ENCODE measurements at places on chromosomes 11 and 22.

GRCh38 chr22:22884010-22884887 is 3.4 kb upstream of the IGLL5 start:
- peak; percentile 25 for DNase-seq

GRCh38 chr11:62553080-62553838 is 6.7 kb upstream of the AHNAK start:
- DNase-seq: peak; percentile 68

DNA sequence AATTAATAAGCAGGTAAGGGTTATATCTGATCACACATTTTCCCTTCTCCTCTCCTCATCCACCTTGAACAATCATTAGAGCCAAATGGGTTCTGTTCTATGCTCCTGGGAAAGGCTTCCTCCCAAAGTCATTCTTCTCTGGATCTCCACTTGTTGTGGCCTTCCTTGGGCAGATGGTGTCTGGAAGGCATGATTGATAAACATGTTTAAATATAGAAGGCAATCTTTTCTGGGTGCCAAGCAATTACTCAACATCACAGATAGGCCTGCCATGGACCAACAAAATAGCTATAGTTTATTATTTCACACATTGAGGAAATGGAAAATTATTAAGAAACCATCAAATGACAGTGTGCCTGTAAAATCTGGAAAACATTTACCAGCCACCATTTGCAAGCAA is 73.5 kb downstream of the KCNA4 start:
- no peak for DNase-seq

DNA sequence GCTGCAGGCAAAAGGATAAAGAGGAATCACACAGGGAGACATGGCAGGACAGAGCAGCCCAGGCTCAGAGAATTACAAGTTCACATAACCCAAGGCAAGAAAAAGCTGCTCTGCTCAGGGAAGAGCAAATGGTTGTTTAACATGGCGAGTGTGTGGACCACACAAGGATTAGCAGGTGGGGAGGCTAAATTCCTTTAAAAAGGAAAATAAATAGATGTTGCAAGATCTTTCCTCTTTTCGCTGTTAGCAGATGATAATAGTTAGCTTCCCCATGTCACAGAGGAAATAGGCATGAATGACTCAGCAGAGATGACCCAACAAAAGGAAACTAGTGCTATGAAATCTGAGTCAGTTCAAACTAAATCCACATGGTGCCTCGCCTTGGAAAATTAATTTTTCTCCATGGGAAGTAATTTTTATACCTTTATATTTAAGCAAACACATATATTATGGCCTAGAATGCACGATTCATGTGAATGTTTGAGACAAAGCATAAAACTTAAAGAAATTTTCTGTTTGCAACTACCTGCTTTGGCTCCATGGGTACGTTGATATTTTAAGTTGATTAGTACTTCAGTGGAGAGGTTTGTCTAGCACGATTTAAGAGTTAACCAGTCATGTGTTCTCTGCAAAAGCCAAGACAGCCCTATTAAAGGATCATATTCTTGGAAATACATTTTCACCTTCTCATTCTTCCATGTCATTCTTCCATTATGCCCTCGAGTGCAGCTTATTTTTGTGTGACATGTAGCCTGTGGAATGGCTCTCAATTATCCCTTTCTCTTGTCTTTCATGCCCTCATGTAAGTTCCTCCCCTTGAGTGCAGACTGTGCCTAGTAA is 38.5 kb upstream of the FJX1 start:
- DNase-seq: no peak

GRCh38 chr11:125431481-125431880 is 64.6 kb downstream of the FEZ1 start:
- no peak for DNase-seq

DNA sequence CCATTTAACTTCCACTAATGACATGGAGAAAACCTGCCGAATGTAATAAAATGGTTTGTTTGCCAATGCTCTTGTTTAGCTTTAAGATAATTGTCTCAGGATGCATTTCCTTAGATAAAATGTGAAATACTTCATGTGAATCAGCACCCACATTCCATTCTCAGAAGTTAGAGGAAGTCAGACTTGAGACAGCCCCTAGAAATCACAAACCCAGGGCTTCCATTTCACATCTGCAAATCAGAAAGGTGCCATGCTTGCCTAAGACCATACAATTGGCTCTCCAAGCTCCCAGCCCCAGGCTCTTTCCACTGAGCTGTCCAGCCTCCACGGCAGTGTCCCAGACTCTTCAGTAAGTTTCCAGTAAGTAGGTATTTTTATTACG is 35.6 kb upstream of the ADORA2A start:
- DNase-seq: no peak

DNA sequence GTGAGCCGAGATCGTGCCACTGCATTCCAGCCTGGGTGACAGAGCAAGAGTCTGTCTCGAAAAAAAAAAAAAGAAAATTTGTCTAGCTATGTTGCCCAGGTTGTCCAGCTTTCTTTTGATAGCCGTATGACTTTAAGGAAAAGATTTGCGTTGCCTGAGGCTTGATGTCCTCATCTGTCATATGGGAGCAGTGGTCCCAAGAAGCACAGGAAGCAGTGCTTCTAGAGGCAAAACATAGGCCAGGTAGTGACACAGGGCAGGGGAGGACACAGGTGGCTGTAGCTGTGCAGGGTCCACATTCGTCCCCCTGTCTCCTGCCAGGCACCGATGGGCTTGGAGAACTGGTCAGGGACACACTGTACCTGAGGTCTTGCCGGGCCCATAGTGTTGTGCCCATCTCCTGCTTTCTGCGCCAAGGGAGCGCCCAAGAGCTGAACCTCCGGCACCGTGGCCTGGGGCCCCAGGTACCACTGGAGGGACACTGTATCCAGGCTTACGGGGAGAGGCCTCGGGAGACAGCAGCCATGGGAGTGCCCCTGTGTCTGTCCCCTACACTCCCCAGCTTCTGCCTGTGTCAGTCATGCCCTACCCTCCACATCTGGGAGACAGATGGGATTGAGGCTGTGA is 1.4 kb downstream of the LRRC74B start:
- no peak for DNase-seq

- DNase-seq: no peak
Measured at GRCh38 chr11:58926251-58926650, 13.0 kb upstream of the GLYATL1 start.

DNA sequence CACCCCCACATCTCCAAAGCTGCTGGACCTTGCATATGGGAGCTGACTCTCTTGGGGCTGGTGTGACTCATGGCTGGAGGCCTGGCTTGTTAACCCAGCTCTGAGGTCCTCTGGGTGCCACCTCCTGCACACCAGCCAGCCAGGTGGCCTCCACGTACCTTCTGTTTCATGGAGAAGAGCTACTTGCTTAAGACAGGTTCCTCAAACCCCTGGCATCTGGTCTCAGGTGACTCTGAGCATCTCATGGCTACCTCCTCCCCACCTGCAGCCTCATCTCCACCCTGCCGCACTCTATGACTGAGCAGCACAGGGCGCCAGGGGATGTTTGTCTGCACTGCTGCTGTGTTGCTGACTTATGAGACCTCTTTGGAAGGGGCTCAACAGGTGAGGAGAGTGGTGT is 55.7 kb downstream of the BCR start:
- no peak for DNase-seq

DNA sequence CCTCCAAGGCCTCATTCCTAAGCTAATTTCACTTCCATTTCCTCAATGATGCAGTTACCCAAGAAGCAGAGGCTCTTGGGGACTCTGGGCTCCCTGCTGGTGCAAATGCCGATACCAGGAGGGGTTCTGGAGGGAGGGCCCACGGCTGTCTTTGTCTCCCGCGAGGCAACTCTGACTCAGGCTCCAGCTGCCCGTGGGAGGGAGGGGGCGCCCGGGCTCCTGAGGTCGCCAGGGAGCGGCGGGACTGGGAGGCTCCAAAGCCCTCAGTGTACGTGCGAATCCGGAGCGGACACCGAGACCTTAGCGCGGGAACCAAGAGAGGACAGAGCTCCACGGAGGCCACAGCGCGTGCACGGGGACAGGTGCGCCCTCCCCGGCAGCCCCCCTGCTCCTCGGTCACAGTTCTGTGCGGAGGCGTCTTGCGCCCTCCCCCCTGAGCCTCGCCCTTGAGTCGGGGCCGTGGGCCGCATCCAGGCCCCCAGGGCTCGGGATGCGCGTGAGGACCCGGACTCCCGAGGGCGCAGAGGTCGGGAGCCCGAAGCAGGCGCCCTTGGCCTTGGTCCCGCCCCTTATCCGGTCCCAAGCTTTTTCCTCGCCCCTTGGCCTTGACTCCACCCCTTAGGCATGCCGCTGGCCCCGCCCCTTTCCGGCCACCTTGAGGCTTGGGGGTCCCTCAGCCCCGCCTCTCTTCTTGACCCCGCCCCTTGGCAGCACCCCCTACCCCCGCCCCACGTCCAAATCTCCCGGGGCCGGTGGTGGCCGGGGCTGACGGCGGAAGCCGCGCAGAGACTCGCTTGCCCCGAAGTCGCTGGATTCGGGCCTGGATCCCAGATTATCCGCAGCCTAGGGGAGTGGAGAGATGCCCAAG is 4.7 kb upstream of the SHISA8 start:
- no peak for DNase-seq

DNA sequence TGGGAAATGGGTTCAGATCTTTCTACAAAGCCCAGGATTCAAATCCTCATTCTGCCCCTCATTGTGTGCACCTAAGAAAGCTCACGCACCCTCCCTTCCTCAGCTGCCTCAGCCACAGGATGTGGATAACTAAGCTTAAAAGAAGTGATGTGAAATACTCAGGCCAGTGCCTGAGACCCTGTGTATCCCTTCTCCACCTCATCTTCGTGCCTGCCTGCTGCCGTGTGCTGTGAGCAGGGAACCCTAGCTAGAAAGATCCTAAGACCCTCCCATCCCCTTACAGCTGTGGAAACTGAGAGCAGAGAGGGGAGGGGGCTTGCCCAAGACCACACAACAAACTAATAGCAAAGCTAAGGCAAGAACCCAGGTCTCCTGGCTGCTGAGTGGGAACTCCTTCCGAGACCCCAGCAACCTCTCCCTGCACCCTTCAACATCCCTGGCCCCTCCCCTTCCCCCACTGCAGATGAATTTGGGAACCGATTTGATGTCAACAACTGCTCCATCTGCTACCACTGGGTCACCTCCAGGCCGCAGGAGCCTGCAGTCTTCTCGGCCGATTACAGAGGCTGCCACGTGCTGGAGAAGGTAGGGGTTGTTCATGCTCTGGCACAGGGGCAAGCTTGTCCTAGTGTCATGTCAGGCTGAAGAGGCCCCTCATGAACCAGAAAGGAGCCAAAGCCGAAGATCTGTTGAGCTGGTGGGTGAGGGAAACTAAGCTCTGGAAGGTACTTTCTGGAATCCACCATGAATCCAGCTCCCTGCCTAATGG is 1.5 kb downstream of the ZP1 start:
- DNase-seq: no peak

- DNase-seq: no peak
Measured at GRCh38 chr11:105027678-105028077, 4.7 kb upstream of the CASP5 start.

DNA sequence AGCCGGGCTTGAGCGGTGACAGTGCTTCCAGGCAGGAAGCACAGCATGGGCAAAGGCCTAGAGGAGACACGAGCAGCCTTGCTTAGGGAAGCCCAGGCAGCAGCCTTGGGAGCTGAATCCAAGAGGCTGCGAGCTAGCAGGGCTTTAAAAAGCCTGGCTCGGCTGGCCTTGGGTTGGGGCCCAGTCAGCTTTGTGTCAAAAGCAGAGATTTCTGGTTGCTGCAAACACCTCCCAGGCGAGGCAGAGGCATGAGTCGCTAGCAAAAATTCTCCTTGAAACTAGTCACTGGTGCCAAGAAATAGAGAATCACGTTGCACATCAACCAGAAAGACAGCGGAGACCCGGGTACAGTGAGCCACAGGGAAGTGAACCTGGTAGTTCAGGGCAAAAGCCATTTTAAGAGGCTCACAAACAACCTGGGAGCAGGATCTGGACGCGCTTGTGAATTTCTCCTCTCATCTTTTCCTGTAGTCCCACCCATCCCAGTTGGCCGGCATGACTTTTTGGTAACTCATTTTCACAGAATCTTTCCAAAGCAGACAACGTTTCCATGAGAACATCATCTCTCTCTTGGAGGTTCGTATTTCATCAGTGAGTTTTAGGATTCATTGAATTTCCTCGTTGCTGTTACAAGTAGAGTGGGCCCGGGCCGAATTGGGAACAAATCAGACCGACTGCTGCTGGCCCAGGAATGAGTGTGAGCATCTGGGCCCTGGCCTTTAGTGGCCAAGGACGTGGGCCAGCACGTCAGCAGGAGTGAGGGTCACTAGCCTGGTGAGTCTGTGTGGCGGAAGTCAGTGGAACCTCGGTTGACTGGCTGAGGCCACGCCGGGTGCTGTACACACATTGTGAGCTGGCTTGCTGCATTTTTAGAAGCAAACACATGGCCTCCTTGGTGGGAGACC is 16.4 kb upstream of the FGF4 start:
- no peak for DNase-seq

DNA sequence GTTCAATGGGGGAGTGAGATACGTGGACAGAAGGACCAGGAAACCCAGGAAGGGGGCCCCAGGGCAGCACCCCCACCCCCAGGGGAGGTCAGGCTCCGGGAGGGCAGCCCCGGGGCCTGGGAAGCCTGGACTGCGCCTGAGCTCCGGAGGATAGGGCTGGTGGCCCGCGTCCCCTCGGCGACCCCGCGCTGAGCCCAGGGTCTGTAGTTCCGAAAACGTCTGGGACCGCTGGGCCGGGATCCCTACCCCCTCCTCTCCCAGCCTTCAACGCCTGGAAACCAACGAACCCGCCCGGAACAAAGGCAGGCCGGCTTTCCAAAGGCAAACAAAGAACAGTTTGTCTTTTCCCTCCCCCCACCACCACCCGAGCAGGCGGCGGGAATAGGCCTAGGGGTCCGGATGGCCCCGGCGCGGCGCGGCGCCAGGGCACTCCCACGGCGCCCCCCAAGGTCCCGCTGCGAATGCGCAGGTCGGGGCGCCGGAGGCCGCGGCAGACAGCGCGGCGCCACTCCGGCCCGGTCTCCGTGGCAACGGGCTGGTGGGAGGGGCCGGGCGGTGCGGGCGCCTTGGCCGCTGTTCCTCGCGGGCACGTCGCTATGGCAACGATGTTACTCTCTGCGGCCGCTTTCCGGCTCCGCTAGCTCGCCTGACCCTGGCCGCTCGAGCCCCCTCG is 58.5 kb downstream of the IGLL1 start:
- DNase-seq: peak; percentile 63

GRCh38 chr11:86869966-86870570 is 69.7 kb downstream of the PRSS23 start:
- peak; percentile 42 for DNase-seq

DNA sequence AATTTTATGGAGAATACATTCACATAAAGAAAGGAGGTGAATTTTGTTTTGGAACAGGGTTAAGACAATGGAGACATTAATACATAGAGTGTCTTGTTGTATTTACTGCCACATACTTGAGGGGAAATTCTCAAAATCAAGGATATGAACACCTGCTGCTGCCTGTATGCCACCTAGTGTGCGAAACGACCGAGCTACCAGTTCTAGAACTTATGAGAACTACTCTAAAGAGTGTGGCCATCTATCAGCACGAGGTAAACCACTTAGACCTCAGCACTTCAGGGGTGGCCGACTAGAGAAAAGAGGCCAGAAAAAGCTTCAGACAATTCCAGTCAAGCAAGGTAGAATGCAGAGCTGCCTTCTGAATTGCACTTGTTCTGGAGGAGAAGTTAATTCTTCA is 1.5 kb upstream of the AGBL2 start:
- DNase-seq: no peak

- DNase-seq: no peak
Measured at GRCh38 chr11:61554172-61554988, 26.5 kb downstream of the SYT7 start.

Data from hematopoietic multipotent progenitor cell treated with erythropoietin and hydrocortisone succinate and interleukin-3 and kit ligand, for 15 days (in vitro differentiated cells).